ENCODE measurements at places on chromosomes 5 and 9.

DNA sequence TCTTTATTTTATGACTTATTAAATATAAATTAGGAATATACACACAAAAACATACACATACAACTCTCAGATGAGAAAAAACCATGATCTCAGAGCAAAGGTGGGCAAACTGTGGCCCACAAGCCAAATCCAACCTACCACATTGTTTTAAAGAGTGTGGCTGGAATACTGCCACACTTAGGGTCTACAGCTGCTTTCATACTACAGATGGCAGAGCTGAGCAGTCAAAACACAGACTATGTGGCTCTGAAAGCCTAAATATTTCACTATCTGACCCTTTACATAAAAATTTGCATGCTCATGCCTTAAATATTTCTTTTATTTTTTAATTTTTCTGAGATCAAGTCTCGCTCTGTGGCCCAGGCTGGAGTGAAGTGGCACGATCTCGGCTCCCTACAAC is 28.3 kb downstream of the LEAP2 start:
- H3K27me3 ChIP-seq = no peaks in the 10 kb centered on the region
- no peak overlapping the region for H3K27ac ChIP-seq

GRCh38 chr9:18502546-18502945 is 28.6 kb downstream of the ADAMTSL1 start:
- no peaks in the 10 kb centered on the region for H3K4me1 ChIP-seq
- H3K4me3 ChIP-seq = no peak overlapping the region
- H3K36me3 ChIP-seq = no peaks in the 10 kb centered on the region
- H3K27me3 ChIP-seq = no peaks in the 10 kb centered on the region

DNA sequence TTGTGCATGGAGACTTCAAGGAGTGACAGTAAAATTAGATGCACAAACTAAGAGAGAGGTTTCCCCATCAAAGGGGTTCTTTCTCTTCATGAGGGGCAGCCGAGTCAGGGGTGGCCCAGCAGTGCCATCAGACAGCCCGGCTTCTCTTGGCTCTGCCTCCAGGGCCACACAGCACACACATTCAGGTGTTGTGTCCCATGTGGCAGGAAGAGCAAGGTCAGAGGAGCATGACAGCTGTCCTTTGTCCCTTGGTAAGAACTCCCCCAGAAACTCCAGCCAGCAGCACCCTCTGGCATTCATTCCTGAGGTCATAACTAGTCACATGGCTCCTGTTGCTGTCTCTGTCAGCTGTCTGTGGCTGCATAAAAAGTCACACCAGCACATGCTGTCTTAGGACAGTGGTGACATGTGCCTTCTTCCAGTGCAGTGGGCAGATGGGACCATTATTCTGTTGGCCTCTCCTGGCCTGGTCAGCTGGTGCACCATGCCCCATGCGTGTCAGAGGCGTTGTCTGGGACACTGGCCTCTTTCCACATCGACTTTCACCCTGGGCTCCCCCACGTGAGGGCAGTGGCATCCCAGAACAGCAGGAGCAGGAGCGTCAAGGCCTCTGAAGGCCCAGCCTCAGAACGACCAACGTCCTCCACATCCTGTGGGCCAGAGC is 78.4 kb upstream of the OTULINL start:
- H3K4me3 ChIP-seq = no peak overlapping the region
- H3K27ac ChIP-seq = no peak overlapping the region
- no peaks in the 10 kb centered on the region for H3K27me3 ChIP-seq
- peaks cover 20% of the 10 kb centered on the region for H3K36me3 ChIP-seq
- no peaks in the 10 kb centered on the region for H3K4me1 ChIP-seq

- H3K27ac ChIP-seq = no peak overlapping the region
- H3K4me3 ChIP-seq = no peak overlapping the region
- H3K27me3 ChIP-seq = no peaks in the 10 kb centered on the region
- H3K4me1 ChIP-seq = peaks cover 20% of the 10 kb centered on the region
Observed at GRCh38 chr9:120659209-120659608, 55.1 kb downstream of the MEGF9 start.

DNA sequence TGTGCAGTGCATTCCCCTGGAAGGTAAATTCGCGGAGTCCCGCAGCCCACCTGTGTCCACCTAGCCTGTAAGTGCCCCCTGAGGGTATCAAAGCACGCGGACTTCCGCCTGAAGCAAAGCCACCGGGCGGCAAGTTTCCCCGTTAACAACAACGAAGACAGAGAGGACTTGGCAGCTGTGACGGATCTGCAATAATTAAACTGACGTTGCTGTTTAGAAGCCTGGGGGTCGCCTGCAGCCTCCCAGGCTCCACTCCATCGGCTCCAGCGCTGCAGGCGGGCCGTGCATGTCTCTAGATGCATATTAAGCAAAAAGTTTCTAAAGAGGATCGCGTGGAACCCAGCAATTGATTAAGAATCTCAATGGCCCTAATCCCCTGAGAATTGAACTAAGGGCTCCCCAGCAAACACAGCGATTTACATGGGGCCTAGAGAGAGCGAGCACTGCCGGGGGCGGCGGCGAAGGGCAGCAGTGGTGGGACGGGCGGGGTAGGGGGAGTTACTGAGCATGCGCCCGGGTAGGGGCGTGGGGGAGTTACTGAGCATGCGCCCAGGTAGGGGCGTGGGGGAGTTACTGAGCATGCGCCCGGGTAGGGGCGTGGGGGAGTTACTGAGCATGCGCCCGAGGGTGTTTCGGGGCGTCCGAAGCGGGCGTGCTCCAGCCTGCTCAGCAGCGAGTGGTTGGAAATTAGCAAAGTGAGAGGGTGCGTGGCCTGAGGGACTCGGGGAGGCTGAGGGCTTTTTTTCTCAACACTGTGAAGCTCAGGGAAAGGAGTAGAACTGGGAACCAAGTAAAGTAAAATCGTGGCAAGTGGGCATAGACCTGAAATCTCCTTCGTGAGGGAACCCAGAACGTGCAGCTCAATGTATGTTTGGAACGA is 255.2 kb downstream of the DOCK8 start:
- no peaks in the 10 kb centered on the region for H3K36me3 ChIP-seq
- peak; percentile 88 for DNase-seq
- peak overlapping the region; percentile 39 for H3K27ac ChIP-seq
- no peaks in the 10 kb centered on the region for H3K4me1 ChIP-seq
- H3K27me3 ChIP-seq = no peaks in the 10 kb centered on the region

DNA sequence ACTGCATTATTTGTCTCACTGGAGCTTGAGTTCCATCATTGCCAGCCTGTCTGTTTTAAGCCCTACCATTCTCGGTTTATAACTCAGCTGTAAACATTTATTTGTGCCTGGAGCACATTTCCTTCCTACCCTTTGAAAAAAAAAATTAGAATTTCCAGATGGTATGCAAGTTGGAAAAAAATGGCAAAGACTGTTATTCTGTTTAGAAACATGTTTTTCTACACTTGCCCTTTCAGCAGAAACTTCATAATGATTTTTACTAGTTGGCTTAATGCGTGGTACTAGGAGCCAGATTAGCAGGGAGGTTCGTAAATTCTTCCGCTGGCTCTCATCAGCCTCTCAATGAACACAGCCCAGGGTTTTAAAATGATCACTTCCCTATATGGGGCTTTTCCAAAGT is 238.8 kb upstream of the WWC1 start:
- peaks cover 3% of the 10 kb centered on the region for H3K36me3 ChIP-seq
- no peaks in the 10 kb centered on the region for H3K27me3 ChIP-seq

- H3K4me1 ChIP-seq = no peaks in the 10 kb centered on the region
- H3K27me3 ChIP-seq = peaks cover 50% of the 10 kb centered on the region
- H3K36me3 ChIP-seq = no peaks in the 10 kb centered on the region
- no peak overlapping the region for H3K27ac ChIP-seq
- no peak for DNase-seq
Observed at GRCh38 chr9:120331913-120332312, 248.1 kb downstream of the CDK5RAP2 start.

DNA sequence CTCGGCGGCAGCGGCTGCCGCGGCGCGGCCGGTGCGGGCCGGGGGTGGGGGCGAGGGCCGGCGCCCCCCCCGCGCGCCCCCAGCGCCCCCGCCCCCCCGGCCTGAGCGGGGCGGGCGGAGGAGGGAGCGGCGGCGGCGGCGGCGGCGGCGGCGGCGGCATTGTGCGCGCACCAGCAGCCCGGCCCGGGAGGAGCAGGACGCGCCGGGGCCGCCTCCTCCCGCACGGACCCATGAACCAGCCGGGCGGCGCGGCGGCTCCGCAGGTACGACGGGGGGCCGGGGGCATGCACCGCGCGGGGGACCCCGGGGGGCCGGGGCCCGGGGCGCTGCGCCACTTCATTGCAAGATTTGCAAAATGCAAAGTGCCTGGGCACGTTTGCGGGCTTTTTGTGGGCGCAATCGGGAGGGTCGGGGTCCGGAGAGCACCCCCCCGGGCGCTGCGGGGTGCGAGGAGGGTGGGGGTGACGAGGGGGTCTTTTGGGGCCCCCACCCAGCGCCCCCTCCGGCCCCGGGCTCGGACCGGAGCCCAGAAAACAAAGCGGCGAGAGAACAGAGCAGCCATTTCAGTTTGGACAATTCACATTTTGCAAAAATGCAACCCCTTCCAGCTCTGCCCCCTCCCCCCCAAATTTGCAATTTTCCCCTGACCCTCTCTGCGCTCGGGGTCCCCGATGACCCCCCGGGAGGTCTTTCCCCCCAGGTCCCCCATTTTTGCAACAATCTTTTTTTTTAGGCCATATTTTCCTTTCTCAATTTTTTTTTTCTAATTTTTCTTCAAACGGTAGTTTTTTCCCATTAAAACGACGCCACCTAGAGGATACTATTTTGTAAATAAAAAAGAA is at the start of gene ZNF618:
TSS of gene ZNF618 (plus strand) at position 159 of the 842 bp plus-strand sequence. CDS start at position 231, 72 bp downstream.
- H3K27ac ChIP-seq = peak within 1 kb of the TSS; percentile 93
- DNase-seq = peak; percentile 62
- no peaks in the 10 kb centered on the region for H3K27me3 ChIP-seq
- peak within 1 kb of the TSS; percentile 94 for H3K4me3 ChIP-seq

GRCh38 chr9:124788542-124789217 is 11.7 kb downstream of the OLFML2A start:
- no peak overlapping the region for H3K4me3 ChIP-seq
- no peak overlapping the region for H3K27ac ChIP-seq

GRCh38 chr5:15027764-15028163 is 156.2 kb upstream of the ANKH start:
- DNase-seq = no peak
- H3K27ac ChIP-seq = no peak overlapping the region
- no peaks in the 10 kb centered on the region for H3K36me3 ChIP-seq
- no peaks in the 10 kb centered on the region for H3K4me1 ChIP-seq
- no peak overlapping the region for H3K4me3 ChIP-seq

GRCh38 chr9:69971643-69972449 is 71.8 kb upstream of the MAMDC2 start:
- H3K4me1 ChIP-seq = no peaks in the 10 kb centered on the region
- no peaks in the 10 kb centered on the region for H3K27me3 ChIP-seq

DNA sequence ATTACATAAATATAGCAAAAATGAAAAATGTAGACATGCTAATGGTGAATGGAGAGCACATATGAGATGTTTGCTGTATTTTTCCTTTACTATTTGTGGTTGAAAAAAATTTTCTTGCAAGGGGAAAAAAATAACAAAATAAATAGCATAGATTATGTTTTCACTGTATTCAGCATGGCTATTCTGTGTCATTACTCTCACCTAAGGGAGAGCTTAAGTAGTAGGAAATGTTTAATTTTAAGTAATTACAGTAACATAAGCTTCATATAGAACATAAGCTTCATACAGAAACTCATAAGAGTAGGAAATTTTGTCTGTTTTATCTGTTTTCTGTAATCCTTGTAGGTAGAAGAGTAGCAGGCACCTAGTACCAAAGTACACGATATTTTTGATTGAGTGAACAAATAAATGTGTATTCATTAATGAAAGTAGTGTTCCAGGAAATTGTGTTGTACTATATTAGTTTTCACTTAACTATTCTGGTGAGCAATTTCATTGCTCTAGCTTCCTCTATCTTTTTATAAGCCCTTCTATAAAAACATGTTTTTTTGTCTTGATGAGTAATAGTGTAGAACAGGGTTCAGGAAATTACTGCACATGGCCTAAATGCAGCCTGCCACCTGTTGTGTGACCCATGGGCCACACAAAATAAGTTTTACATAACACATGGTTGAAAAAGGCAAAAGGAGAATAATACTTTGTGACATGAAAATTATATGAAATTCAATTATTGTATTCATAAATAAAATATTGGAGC is 1025.0 kb upstream of the CDH10 start:
- H3K36me3 ChIP-seq = no peaks in the 10 kb centered on the region
- no peak overlapping the region for H3K4me3 ChIP-seq
- no peak for DNase-seq
- H3K27me3 ChIP-seq = no peaks in the 10 kb centered on the region
- no peak overlapping the region for H3K27ac ChIP-seq

GRCh38 chr5:174990909-174991308 is 266.5 kb downstream of the MSX2 start:
- no peak for DNase-seq
- no peak overlapping the region for H3K4me3 ChIP-seq
- no peaks in the 10 kb centered on the region for H3K4me1 ChIP-seq
- no peaks in the 10 kb centered on the region for H3K36me3 ChIP-seq
- no peak overlapping the region for H3K27ac ChIP-seq
- no peaks in the 10 kb centered on the region for H3K27me3 ChIP-seq

DNA sequence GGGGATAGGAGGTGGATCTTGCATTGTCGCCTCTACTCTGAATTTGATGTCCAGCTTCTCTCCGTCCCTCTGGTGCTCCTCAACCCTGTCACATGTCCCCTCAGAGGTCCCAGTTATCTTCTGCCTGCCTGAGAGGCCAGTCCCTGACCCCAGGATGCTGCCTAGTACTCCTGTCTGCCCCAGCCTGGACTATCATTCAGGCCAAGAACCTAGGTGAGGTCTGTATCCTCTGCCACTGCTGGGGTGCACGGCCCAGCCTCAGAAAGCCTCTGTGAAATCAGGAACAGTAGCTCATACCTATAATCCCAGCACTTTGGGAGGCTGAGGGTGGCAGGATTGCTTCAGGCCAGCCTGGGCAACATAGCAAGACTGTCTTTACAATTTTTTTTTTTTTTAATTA is 8.6 kb downstream of the SPINK4 start:
- DNase-seq = no peak
- H3K36me3 ChIP-seq = peaks cover 8% of the 10 kb centered on the region
- no peaks in the 10 kb centered on the region for H3K4me1 ChIP-seq

- no peak for DNase-seq
- no peaks in the 10 kb centered on the region for H3K36me3 ChIP-seq
- no peak overlapping the region for H3K4me3 ChIP-seq
- H3K27ac ChIP-seq = no peak overlapping the region
- H3K4me1 ChIP-seq = no peaks in the 10 kb centered on the region
Observed at GRCh38 chr5:158886086-158886485, 213.6 kb downstream of the EBF1 start.

DNA sequence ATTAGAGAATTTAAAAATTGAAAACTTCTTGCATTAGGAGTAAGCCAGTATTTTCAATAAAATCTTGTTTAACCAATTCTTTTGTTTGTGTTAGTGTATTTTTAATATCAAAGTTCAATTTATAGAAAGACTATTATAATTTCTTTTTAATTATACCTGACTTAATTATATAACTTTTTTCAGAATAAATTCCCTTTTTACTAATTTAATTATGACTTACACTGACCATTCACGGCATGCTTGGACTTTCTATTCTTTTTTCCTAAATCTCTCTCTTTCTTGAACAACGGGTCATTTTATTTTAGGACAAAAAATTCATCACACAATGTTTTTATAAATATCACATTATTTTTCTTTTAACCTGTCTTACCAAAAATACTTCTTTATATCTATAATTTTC is 555.3 kb upstream of the PTGER4 start:
- no peaks in the 10 kb centered on the region for H3K36me3 ChIP-seq
- H3K27me3 ChIP-seq = no peaks in the 10 kb centered on the region
- H3K27ac ChIP-seq = no peak overlapping the region

All from A673 (cell line).